Stimulated activated CD8-positive, alpha-beta memory T cell treated with anti-CD3 and anti-CD28 coated beads, Interleukin-7, amount 100 ng/mL, for 24 hours (primary cell): ENCODE measurements at places on chromosomes 12 and 14.

- no peak for DNase-seq
Observed at GRCh38 chr12:52528641-52529143, 8.5 kb upstream of the KRT5 start.

DNA sequence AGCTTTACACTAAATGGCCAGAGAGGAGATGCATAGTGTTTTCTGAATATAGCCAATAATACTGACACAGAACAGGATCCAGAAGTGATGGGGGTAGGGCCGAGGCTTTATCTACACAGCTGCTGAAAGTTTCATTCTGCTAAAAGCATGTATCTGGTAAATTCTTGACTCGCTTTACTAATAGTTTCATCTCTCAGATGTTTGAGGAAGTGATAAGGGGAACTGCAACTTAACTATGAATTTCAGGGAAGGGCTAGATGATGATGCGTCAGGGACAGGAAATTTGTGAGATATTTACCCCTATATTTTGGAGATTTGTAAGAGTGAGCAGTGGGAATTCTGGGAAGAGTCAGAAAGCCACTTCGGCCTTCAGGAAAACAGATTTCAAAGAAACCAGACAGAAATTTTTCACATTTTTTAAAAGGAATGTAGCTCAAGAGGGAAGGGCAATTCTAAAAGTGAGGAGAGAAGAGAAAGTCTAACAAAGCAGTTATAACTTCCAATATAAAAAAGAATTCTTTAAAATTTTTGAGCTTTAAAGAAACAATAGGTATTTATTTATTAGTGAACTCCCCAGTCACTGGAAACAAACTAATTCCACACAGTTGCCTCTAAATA lies 243.1 kb downstream of the BCAT1 start:
- no peak for DNase-seq

DNA sequence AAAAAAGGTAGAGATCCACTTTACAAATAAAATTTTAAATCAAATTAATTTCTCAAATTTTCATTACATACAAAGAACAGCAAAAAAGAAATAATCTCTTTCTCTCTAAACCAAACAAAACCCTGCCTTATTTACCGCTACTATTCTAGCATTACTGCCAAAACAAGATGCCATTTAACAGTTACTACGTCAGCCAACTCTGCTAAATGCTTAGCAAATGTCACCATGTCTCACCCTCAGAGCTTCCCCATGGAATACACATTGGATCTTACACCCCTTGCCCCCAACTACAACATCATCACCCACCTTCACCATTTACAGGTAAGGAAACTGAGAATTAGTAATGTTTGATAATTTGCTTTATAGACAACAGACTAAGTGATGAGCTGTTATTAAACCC lies 23.0 kb upstream of the NR2C1 start:
- no peak for DNase-seq

- no peak for DNase-seq
Observed at GRCh38 chr14:92785667-92786426, 8.3 kb upstream of the GOLGA5 start.

- DNase-seq: no peak
Observed at GRCh38 chr12:75471902-75472890, 8.4 kb upstream of the GLIPR1 start.

DNA sequence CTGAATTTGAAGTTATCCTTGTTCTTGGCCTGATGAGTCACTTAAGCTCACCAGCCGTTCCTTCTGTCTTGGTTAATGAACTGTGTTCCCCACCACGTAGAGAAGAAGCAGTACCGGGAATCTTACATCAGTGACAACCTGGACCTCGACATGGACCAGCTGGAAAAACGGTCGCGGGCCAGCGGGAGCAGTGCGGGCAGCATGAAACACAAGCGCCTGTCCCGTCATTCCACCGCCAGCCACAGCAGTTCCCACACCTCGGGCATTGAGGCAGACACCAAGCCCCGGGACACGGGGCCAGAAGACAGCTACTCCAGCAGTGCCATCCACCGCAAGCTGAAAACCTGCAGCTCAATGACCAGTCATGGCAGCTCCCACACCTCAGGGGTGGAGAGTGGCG lies 68.2 kb downstream of the FRMD6 start:
- no peak for DNase-seq
